ENCODE measurements at places on chromosomes 12 and 14.

DNA sequence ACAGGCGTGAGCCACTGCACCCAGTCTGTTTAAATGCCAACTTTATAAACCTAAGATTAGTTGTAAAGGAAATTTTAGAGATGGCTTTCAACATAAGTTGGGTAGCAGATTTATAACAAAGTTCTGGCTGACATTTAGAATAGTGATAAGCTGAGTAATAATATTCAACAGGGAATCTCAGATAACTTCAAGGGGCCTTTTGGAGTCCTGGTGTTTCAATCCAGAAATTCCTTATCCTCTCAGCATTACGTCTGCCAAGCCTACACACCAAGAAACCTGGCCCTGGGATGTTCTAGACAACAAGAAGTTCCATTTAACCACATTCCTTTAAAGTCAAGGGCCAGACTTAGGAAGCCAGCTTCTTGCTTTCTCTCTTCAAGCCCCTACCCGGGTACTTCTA, 59.5 kb upstream of the DYRK2 start:
- DNase-seq, result no peak

- DNase-seq, result no peak
These were observed 67.2 kb downstream of the GNS start for GRCh38 chr12:64691795-64692583.

GRCh38 chr12:87150969-87151662, 878.1 kb downstream of the C12orf50 start:
- no peak for DNase-seq

GRCh38 chr12:72540811-72541210, 268.6 kb downstream of the TRHDE start:
- peak; percentile 21 for DNase-seq

- DNase-seq, result no peak
These were observed 157.5 kb downstream of the CALM1 start for GRCh38 chr14:90554341-90554740.

DNA sequence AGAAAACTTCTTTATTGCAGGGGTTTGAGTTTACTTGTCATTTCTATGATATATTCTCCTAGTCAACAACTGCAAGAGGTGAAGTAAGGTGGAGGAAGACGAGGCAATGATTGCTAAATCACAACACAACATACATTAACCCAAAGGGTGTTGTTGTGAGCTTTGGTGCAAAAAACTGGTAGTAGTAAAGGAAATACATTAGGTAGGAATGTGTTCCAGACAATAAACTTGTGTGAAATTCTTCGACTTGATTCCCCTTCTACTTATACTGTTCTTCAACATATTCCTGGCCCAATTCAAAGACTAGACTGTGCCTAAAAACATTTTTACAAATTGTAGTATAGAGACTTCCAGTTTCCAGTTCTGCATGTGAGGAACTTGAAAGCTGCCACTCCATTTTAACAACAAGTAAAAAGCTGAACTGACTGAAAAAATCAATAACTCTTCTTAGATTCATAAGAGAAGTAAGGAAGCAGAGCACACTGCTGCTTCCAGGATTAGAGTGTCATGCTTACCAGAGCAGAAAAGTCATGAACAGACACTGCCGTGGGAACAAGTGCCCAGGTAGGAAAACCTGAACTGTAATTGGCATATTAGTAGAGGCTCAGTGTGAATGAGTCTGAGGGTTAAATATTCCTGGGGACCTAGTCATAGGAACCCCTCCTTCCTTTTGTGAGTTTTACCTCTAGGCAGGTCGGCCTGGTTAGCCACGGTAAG, 22.2 kb downstream of the COX8C start:
- no peak for DNase-seq

DNA sequence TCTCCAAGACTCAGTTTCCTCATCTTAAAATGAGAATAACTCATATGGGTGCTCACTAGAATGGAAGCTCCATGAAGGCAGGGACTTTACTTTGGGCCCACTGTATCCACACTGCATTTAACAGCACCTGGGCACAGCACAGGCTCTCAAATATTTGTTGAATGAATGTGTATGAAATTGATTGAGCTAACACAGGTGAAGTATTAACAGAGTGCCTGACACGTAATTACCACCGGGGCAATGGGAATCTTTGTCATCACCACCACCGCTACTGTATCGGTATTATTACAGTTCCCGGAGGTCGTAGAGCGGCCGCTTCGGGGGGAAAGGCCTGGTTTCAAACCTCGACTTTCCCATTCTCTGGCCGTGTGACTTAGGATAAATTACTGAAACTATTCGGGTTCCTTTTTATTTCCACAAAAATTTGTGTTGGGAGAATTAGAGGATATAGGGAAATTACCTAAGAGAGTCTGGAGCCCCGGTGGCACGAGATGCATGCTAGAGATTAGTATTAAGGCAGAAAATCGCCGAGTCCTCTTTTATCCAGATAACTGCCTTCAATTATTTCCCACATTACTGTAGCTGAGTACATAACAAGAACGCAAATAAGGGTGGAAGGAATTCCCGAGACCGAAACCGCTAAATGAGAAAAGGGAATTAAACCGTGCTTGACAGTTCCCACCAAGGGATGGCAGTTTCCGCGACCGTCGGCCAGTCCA, 1.0 kb upstream of the RIC8B start:
- no peak for DNase-seq

GRCh38 chr14:74784634-74785033, 21.5 kb downstream of the YLPM1 start:
- DNase-seq, result no peak

DNA sequence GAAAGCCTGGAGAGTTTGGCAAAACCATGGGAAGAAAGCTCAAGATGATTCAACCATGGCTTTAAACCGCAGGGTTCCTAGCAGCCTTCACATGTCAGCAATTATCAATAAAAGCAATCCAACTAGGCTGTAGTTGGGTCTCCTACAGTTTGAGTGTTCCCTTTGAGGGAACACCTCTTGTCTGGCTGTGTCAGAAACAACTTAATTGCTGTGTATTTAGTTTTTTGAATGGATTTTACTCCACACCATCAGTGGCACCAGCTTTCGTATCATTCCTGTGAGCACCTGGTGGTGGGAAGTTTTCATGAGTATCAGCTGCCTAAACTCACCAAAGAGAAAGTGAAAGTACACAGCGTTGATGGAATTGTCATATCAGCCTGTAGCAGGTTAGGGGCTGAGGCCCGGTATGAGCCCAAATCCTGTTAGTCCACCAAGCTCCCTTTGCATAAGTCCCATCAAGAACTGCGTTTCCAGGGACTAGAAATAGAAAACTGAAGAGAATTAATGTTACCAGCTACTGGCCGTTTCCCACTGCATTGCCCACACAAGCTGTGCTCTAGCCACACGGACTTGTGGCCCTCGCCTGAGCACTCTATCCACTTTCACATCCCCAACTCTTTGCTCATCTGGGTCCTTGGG, 10.9 kb upstream of the IL26 start:
- DNase-seq, result no peak

DNA sequence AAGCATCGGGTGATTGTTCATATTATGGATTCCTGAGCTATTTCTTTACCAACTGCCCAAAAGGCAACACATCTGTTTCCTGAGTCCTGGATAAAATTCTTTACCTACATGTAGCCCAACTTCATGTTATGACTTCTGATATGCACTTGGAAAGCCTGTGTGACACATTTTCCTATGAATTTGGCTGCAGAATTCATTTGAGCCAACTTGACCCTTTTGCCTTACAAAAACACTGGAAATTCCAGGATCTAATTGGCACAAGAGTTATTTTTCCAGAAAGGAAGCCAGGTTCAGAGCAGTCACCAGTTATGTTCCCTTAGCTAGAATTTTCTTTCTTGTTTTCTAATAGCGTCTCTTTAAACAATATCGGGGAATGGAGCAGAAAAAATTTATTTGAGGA, 202.5 kb upstream of the LRIG3 start:
- DNase-seq, result peak; percentile 60

- DNase-seq, result peak; percentile 12
These were observed 1940.0 kb upstream of the SEL1L start for GRCh38 chr14:83473416-83474235.

DNA sequence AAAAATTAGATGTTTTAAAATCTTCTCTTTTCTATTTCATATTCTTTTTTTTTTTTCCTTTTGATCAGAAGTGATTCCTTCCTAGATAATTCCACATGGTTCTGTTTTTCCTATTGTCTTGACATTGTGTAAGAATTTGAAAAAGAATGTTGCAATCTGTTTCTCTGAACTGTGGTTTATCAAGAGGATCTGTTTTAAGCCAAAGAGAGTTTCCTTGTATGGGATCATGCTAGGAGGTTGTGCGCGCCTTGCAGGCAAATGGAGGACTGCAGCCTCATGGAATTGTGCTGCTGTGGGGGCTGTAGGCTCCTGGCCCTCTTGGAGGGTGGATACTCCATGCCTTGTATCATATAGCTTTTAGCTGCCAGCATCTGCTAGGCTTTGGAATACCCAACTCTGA, 43.3 kb upstream of the MBIP start:
- no peak for DNase-seq

- no peak for DNase-seq
These were observed 509.5 kb downstream of the TMEM132D start for GRCh38 chr12:129394177-129394825.

- DNase-seq, result no peak
These were observed 37.5 kb upstream of the DDX11 start for GRCh38 chr12:31035967-31036665.

DNA sequence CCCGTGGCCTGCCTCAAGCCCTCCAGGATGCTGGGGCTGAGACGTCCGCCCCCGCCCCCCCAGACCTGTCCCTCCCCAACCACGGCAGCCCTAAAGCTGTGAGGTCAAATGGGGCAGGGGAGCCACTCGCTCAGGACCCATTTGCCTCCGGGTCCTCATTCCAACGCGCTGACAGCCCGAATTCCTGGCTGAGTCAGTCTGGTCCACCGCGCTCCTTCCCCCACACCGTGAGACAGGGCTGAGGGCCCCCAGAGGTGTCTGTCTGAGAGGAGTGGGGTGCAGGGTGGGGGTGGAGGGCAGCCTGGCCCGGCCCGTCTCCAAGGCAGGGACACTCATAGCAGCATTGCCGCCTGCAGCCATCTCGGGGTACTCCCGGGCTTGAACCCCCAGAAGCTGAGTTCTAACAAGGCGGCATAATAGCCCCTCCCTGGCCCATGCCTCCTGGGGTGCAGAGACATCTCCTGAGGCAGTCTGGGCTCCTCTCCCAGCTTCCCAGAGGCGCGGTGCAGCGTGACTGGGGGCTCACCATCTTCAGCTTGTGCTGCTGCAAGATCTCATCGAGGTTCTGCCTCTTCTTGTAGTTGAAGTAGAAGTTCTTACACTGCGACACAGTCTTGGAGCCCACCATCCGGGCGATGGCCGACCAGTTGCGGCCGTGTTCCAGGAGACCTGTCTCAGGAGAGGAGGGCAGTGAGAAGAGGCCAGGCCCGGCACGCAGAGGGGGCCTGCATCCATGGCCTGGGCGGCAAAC, 90.5 kb downstream of the RFLNA start:
- DNase-seq, result peak; percentile 94

- DNase-seq, result no peak
These were observed 10.3 kb upstream of the PCNX1 start for GRCh38 chr14:70896981-70897380.

- DNase-seq, result no peak
These were observed 577.7 kb downstream of the SLC16A7 start for GRCh38 chr12:60173224-60174170.

GRCh38 chr12:111404362-111405148, 1.2 kb upstream of the SH2B3 start:
- DNase-seq, result peak; percentile 40

DNA sequence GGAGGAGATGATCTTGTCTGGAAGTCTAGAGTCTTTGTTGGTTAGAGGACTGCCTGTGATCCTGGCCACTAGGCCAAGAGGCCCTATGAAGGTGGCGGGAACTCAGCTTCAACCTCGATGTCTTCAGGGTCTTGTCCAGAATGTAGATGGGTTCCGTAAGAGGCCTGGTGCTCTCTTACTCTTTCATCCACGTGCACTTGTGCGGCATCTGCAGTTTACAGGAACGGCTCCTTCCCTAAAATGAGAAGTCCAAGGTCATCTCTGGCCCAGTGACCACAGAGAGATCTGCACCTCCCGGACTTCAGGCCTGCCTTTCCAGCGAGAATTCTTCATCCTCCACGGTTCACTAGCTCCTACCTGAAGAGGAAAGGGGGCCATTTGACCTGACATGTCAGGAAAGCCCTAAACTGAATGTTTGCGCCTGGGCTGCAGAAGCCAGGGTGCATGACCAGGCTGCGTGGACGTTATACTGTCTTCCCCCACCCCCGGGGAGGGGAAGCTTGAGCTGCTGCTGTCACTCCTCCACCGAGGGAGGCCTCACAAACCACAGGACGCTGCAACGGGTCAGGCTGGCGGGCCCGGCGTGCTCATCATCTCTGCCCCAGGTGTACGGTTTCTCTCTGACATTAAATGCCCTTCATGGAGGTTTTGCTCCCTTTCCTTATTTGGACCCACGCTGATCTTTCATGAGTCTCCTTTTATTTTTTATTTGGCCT, 17.7 kb downstream of the WNT5B start:
- no peak for DNase-seq

DNA sequence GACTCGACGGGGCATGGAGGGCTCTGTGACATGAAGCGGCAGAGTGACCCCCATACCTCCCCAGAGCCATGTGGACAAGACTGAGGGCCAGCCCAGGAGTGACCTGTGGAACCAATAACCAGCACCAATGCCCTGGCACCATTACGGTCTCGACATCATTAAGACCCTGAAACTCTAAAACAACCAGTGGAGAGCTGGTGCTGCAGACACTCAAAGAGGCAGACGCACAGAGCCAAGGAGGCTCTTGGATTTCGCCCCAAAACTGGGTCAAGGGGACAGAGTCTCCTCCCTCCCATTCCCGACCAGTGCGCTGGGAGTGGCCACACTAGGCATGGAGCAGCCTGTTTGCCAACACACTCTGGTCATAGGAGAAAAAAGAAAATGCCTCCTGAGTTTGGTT, 41.6 kb upstream of the VASH1 start:
- DNase-seq, result no peak

DNA sequence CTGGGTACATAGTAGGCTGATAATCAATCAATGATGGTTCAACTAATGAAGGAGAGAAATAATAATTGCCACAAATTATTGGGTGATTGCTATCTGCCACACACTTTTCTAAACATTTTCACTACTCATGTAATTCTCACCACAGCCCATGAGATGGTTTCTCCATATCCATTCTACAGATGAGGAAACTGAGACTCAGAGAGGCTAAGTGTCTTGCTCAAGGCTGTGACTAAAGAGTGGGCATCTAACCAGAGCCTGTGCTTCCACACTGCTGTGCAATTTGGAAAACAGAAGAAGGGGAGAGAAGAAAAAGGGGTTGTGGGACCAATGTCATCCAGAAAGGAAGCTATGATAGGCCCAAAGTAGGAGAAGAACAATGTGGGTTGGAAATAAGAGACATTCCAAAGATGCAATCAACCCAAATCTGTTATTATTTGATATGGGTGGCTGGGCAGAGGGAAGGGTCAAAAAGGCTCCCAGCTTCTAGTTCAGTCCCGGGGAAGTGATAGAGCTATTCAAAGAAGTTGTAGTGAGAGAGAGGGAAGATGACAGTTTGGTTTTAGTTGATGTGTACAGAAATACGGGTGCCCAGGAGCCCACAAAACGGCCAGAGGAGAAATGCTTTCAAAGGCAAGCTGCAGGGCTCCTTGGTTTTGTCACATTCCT, 483 bp upstream of the NR1H4 start:
- DNase-seq, result no peak
